NK-92 treated with Interleukin-12 subunit alpha and Interleukin-12 subunit beta, amount 100 ng/mL, for 24 hours (cell line): ENCODE measurements at places on chromosomes 7 and 10.

DNA sequence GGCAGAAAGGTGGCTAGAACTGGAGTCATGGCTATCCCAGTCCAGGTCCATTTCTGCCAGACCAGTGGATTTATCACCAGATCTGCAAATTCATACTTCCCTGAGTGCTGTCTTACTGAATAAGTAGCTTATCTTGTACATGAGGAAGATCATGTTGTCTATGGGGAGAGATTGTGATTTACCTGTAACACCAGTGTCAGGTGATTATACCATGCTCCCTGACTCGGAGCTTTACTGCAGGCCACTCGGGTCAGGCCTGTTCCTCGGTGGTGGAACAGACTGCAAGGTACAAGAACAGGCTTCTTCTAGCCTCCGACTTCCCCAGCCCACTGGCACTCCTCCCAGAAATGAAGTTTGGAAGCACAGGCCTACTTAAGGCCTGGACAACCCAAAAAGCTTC, 42.6 kb upstream of the DLG5 start:
- no peak for DNase-seq

DNA sequence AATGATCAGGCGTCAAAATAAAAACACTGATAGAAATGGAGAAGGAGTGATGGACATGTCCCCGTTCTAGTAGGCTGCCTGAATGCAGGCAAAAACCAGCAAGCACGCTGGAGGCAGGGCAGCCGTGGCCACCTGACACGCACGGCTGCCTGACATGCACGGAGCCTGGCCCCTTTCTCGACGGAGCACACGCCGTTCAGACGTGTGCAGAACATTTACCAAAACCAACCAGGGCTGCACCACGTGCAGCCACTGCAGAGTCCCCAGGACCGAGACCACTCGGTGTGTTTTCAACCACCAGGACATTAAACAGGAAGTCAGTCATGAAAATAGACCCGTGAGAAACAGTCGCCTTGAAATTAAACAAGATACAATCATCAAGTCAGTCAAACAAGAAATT, 61.9 kb upstream of the NKX6-2 start:
- DNase-seq, result no peak

GRCh38 chr7:130887957-130888371, 154.0 kb upstream of the KLF14 start:
- DNase-seq, result no peak

- DNase-seq, result no peak
Observed at GRCh38 chr7:111789870-111790269, 227.6 kb upstream of the IMMP2L start.

- DNase-seq, result no peak
Observed at GRCh38 chr10:74439213-74439612, 288.2 kb downstream of the ADK start.

- no peak for DNase-seq
Observed at GRCh38 chr7:33959676-33960075, 54.3 kb downstream of the BMPER start.

DNA sequence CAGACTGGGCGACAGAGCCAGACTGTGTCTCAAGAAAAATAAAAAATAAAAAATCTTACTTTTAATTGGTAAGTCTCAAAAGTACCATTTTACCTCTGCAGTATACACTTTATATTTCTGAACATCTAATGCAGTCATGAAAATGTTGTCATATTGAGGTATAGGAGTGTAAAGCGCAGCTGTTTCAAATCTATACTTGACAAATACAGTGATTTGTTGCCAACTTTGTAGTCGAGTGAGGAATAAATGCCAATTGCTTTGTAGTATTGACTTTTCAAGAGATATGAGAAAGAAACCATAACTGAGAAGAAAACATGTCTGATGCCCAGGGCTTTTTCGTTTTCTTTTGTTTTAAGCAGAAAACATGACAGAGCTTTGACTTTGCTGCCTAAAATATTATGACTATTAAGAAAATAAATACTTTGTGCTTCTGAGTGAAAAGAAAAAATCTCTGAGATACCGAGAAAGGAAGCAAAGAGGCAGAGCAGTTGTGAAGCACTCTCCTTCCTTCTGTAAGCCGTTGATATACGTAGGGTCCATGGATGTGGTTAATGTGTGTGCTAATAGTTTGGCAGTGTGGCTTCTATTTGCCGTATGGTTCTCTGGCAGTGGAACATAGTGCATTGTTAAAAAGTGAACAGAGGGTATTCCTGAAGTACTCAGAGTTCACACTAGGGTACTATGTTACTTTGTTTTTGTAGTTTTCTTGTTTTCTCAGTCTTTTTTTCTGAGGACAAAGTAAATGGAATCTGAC, 38.2 kb downstream of the AVL9 start:
- no peak for DNase-seq

DNA sequence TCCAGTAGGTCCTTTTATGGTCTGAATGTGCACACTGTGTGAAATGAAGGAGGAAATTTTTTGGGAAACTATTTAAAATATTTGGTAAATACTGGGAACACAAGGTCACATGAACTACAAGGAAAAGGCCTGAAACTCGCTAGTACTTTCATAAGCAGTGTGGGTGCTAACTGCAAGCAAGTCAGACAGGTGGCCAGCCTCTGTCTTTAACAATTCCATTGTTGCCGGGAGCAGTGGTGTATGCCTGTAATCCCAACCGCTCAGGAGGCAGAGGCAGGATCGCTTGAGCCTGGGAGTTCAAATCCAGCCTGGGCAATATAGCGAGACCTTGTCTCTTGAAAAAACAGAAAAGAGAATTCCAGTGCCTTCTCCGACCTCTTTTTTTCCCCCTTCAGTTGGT, 37.5 kb downstream of the SMURF1 start:
- no peak for DNase-seq

GRCh38 chr7:150686030-150686631, 625 bp downstream of the GIMAP2 start:
- DNase-seq, result no peak

DNA sequence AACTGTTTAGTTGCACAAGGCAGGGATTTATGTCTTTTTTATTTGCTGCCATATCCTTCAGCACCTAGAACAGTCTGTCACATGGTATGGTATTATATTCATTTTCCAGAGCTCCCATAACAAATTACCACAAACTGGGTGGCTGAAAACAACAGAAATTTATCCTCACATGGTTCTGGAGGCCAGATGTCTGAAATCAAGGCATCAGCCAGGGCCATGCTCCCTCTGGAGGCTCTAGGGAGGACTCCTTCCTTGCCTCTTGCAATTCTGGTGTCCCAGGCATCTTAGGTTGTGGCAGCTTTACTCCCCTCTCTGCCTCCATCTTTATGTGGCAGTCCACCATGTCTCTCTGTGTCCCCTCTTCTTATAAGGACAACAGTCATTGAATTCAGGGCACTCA, 43.1 kb downstream of the MET start:
- no peak for DNase-seq

DNA sequence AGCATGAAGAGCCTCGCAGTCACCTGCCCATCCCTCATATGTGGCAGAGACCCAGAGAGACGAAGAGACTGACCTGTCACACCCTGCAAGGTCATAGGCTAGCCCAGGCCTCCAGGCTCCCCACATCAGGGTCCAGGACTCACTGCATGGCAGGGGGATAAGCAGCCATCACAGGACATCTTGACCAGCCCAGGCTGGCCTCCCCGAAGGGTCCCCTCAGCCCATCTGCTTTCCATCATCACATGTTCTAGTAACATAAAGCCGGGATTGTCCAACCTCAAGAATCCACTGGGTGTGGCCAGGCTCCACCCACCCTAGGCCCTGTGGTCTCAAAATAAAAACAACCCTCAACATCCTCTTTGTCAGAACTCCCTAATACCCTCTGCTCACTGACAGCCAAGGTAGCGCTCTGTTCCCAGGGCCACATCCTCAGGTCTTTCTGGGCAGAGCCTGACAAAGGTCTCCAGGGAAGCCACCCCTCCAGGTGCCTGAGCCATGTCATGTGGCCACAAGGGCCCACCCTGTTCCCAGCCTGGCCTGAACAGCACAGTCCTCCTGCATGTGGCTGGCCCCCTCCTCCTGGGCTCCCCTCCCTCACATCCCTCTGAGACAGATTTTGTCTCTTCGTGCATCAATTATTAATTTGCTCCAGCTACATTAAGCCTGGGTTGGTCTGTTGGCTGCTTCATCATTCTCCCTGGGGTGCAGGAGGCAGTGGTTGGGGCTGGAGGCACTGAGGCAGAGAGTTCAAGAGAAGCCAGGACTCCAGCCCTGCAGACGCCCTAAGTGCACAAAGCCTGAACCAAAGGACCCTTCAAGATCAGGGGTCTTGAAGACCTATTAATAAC, 131.8 kb upstream of the UNC5B start:
- no peak for DNase-seq

- DNase-seq, result no peak
Observed at GRCh38 chr7:124033095-124033806, 384 bp upstream of the TMEM229A start.

DNA sequence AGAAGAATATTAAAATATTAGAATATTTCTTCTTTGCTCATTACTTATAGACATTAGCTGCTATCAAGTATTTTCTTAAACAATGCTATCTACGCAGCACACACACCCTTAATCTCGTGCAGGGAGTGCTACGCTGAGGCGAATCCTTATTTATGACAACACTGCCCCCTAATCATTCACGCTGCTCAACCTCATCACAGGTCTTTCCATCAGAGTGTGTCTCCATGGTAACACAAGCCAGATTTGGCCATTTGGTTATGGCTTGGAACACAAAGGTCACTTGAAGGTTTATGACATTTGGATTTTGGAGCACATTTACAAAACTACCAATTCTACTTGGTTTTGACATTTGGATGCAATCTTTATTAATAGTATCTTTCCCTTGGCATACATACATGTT, 45.4 kb upstream of the MYO3A start:
- no peak for DNase-seq

GRCh38 chr7:27094304-27095049, 1.3 kb downstream of the HOXA1 start:
- DNase-seq, result no peak

- no peak for DNase-seq
Observed at GRCh38 chr7:80216996-80217842, 82.6 kb downstream of the GNAI1 start.

DNA sequence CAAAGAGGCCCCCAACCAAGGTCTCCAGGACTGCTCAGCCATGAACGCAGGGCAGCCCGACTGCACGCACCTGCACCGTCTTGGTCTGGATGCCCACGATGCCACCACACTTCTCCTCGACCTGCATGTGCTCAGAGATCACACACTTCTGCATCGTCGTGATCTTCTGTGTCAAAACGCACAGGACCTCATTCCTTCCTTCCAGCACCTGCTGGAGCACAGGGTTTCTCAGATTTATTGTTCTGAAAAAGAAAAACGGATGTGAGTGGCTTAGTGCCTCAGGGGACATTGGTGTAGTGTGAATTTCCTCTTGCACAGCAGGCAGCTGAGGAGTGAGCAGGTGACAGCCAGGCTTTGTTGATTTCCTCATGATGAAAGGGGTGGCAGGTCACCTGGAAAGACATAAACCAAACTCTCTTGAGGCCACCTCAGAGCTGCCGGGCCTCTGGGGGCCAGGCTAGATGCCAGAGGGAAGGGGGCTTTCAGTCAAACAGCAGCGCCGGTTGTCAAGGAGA, 38.2 kb downstream of the GSDME start:
- DNase-seq, result no peak
